NCI-H1048 (cell line): ENCODE measurements at places on chromosomes 5 and 9.

GRCh38 chr9:76219560-76220151 is 174.6 kb downstream of the RFK start:
- DNase-seq: no peak

GRCh38 chr9:131714161-131714646 is 25.7 kb downstream of the RAPGEF1 start:
- DNase-seq: no peak

GRCh38 chr5:141636106-141636412 is 590 bp downstream of the HDAC3 start:
- no peak for DNase-seq

DNA sequence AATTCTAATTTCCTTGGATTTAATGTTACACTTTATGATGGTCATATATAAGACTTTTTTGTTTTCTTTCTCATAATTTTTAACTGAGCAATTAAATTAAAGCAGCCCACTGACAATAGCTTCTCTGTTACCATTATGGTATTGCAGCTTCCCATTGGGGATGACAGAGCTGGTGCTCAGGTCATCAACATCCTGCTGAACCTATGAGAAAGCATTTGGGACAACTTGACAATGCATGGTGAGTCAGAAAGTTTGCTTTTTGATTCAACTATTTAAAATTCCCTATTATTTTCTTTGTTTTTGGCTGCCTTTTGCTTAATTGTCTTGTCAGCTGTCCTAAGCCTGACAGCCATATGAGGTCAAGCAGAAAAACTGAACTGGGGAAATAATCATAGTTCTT is 487.4 kb upstream of the RIOK2 start:
- no peak for DNase-seq

GRCh38 chr9:12554636-12555035 is 138.5 kb upstream of the TYRP1 start:
- no peak for DNase-seq

GRCh38 chr9:101737705-101738565 is 512 bp downstream of the GRIN3A start:
- no peak for DNase-seq

GRCh38 chr5:112930082-112930344 is 8.0 kb upstream of the REEP5 start:
- no peak for DNase-seq

- DNase-seq: no peak
Observed at GRCh38 chr5:122723606-122724352, 51.1 kb upstream of the SNX2 start.

GRCh38 chr9:132546148-132547051 is 36.0 kb upstream of the BARHL1 start:
- no peak for DNase-seq

GRCh38 chr9:83981126-83981871 is 694 bp downstream of the RMI1 start:
- peak; percentile 31 for DNase-seq

GRCh38 chr9:120528829-120529228 is 51.1 kb downstream of the CDK5RAP2 start:
- DNase-seq: no peak

GRCh38 chr5:67465537-67466207 is 269.1 kb upstream of the CD180 start:
- DNase-seq: no peak

GRCh38 chr5:123699571-123699970 is 187.6 kb downstream of the CSNK1G3 start:
- DNase-seq: no peak

DNA sequence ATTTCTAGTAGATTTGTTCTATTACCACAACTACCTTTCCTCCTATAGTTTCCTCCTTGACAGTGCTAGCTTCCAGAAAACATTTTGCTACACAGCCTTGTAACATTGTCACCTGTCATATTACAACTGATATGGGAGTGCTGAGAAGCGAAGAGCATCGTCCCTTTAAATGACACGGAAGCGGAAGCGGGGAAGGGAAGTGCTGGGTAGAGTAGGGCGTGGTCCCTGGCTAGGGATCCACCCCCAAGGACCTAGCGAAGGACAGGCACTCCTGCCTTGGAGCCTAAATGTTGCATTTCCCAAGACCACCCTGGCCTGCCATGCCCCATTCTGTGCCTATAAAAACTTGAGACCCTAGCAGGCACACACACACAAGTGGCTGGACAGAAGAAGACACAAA is 57.4 kb upstream of the RANBP6 start:
- DNase-seq: no peak

- DNase-seq: peak; percentile 13
Observed at GRCh38 chr5:141040093-141040770, 10.9 kb upstream of the PCDHB1 start.

DNA sequence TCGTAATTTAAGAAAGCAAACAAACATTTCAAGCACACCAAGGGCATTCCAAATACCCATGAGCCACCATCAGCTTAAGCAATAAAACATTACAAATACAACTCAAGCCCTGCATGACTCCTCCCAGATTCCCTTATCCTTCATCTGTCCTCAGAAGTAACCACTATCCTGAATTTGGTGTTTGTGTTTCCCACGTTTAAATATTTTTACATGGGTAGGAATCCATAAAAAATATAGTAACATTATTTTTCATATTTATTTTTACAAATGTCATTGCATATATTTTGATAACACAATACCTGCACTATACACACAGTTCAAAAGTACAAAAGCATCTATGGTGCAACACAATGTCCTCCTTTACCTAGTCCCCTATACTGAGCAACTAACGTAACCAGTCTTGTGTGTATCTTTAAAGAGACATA is 6.4 kb downstream of the PRKAA1 start:
- DNase-seq: no peak

GRCh38 chr5:135448071-135448739 is 1.1 kb upstream of the DCANP1 start:
- DNase-seq: no peak

- DNase-seq: no peak
Observed at GRCh38 chr9:127526655-127527559, 75.6 kb downstream of the LRSAM1 start.

- no peak for DNase-seq
Observed at GRCh38 chr5:36606428-36607113, at the start of gene SLC1A3. Gene SLC1A3 (plus strand): TSS chr5:36606606. CDS start chr5:36608424, 1,818 bp downstream.

DNA sequence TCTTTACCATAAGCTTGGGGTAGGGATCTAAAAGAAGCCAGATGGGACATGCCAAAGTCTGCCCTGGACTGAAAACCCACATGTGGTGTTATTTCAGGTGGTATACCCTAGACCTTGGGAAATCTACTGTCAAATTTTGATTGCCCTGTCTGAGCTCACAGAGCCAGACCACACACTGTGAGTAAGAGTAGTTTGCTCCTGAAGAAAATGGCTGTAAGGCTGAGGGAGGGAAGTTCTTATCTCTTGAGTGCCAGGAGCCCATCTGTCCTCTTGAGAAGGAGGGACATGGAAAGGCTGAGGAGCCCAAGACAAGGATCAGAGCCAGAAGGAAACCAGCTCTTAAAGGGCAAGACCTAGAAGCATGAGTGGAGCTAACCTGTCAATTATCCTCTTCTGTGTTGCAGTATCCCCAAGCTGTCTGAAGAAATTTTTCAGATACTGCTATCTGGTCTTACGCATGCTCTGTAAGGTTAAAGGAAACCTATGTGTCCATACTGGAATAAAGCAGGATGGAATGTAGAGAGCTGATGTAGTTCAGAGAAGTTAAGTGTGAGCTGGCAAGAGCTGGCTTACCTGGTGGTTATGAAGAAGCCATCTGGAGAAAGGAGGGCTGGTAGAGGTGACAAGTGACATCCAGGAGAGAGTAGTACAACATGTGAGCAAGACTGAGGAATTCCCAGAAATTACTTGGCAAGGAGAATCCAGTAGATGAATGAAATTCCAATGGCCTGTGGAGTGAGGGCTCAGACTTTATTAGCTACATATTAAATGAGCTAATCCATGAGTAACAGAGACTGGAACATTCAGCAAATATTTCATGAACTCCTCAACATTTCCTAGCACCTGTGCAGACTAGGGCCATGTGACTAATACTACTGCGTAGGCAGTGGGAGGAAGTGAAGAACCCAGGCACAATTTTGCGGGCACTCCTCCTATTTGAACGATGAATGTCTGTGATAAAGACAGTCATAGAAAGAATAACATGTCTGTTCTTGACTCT is 389.1 kb upstream of the KIF2A start:
- no peak for DNase-seq

DNA sequence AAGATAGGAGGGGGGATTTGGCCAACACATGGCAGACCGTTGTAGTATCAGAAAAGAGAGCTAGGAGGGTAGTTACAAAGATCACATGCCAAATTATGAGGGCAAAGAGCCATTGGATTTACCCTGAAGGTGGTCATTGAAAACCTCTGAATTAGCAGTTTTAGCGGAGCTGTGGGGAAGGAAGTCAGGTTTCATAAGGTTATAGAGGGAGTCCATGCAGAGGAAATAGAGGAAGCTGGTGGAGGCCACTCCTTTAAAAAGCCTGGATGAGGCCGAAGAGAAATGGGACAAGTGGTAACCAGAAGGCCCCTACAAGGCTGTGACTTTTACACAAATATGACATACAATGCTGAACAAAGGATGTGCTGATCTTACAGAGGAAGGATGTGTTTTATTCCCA is 13.2 kb downstream of the DOCK8 start:
- DNase-seq: no peak

DNA sequence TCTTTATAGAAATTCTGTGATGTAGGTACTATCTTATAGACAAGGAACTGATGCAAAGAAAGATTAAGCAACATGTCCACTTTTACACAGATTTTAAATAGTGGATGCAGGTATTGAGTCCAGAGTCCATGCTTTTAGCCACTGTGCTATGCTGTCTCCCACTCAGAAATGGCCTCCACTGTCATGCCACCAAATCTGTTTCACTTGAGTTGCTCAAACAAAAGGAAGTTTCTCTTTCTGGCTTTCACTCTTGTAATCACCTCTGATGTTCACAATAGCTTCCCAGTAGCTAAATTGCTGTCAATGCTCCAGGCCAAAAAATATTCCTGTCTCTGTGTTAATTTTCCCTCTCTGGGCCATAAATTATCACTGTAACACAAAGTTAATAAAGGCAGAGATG is 77.0 kb upstream of the RASA1 start:
- no peak for DNase-seq

DNA sequence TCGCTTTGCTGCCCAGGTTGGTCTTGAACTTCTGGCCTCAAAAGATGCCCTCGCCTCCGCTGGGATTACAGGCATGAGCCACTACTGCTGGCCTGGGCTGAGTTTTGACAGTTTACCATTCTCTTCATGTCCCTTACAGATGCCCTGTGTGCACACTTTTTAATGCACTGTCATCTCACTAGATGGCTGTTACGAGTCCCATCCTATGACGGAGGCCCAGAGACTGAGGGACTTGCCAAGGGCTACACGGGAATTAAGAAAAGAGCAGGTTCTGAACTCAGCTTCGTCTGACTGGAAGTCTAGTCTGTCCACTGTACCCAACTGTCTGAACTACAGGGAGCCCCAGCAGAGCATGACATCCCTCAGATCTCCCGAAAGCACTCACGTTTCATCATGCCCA is 63.9 kb downstream of the ARHGEF37 start:
- no peak for DNase-seq

GRCh38 chr9:110048976-110049698 is 158.8 kb downstream of the C9orf152 start:
- no peak for DNase-seq

DNA sequence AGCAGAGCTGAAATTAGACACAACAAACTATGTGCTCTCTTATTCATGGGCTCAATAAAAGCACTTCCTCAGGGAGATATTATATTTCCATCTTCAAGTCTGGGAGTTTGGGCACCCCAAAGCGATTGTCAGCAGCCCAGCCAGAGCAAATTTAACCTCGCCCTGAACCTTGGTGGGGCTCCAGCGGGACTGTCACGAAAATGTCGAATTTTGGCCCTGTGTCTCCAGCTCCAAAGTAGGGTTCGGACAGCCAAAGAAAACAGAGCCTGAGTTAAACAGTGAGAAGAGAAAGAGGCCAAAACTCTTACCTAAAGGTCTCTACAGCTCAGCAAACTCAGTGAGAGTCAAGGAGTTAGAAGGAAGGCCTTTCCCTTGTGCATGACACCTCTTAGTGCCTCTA is 432.9 kb downstream of the SPATA31D1 start:
- DNase-seq: no peak

DNA sequence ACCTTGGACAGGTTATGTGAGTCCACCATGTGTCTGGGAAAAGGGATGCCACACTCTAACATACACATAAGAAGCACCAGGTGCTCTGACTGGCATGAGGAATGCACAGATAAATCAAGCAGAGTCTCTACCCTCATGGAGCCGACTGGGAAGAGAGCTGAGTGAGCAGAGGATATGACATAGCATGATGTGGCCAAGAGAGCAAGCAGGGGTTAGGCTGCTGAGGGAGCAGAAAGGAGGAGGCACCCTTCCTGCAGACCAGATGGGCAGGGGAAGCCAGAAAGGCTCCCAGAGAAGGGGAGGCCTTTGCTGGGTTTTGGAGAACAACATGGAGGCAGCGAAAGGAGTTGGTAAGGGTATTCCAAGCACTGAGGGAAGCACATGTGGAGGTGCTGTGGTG is 223.1 kb downstream of the GNA14 start:
- no peak for DNase-seq
